Muscle of back (tissue), 13 donors: ENCODE measurements at places on chromosomes 12 and 14.

DNA sequence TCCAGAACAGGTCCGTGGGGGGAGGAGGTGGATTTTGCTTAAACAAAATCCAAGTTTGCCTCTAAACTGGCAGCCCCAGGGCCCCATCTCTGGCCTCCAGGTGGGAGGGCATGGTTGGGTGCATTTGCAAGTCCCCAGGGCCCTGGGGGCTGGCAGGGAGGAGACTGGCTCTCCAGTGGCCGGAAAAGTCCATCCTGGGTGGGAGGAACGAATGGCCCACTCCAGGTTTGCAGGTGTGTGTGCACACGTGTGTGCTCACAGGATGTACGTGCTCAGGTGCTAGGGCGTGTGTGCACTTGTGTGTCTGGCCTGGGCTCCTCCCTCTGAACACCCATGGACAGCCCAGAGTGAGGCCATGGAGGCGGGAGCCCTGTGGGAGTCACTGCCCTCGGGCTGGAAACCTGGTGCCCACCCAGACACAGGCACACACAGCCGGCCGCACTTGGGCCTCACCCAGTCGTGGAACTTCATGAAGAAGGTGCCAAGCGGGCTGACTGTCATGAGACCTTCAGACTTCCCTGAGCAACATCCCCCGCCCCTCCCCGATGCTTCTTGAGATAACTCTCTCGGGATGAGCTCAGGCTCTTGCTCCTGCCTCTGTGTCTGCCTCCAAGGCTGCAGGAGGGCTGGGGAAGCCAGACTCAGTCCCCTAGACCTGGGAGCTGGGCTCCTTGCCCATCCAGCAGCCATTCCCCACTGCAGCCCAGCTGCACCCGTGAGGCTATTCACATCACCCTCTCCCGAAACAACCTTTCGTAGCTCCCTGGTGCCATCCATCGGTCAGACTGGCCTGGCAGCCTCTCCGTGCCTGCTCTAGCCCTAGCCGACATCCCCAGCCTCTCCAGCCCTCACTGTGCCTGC is 9.4 kb downstream of the AHNAK2 start:
- DNase-seq: no peak

- DNase-seq: no peak
These were observed 26.5 kb downstream of the WDHD1 start for GRCh38 chr14:55000381-55000780.

GRCh38 chr12:111435661-111436201 is 30.0 kb downstream of the SH2B3 start:
- no peak for DNase-seq

DNA sequence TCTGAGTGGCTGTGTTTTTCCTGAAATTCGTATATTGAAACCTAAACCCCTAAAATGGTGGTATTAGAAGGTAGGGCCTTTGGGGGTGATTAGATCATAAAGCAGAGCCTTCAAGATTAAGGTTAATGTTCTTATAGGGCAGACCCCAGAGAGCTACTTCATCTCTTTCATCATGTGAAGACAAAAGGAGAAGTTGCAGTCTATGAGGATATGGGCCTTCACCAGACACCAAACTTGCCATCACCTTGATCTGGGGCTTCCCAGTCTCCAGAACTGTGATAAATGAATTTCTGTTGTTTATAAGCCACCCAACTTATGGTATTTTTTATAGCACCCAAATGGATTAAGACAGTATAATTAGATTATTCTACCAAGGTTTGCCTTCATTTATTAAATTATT is 275.0 kb upstream of the ATP2B1 start:
- DNase-seq: no peak

GRCh38 chr12:54765652-54766051 is 88.7 kb upstream of the MUCL1 start:
- no peak for DNase-seq

DNA sequence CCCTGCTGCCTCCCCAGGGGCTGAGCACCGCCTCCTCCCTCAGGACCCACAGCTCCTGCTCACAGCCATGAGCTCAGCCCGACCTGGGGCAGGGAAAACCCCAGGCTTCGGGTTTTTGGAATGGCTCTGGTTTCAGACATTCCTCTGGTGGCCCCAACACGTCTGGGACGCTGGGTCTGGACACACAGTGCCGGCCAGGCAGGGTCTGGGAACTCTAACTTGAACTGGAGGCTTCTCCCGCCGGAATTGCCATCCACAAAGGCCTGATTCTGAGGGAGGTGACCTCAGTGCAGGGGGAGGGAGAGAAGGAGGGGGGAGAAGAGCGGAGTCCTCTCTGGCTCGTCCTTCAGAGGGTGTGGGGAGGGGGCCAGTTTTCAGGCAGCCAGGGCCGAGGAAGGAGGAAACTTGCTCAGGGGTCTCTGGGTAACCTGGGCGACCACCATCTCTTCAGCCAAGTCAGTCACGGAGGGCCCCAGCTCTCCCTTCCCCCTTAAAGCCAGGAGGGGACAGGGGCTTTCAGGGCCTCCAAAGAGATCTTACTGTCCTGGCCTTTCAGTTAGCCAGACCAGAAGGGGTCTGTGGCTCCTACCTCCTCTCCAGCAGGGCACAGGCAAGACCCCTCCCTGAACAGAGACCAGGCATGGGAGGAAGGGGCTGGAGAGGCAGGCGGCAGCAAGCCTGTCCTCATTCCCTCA is 19.4 kb downstream of the NCKAP5L start:
- DNase-seq: peak; percentile 83

GRCh38 chr14:92500491-92500941 is 13.1 kb upstream of the RIN3 start:
- DNase-seq: peak; percentile 54

- DNase-seq: no peak
These were observed 99.9 kb downstream of the NINJ2 start for GRCh38 chr12:563250-563781.

DNA sequence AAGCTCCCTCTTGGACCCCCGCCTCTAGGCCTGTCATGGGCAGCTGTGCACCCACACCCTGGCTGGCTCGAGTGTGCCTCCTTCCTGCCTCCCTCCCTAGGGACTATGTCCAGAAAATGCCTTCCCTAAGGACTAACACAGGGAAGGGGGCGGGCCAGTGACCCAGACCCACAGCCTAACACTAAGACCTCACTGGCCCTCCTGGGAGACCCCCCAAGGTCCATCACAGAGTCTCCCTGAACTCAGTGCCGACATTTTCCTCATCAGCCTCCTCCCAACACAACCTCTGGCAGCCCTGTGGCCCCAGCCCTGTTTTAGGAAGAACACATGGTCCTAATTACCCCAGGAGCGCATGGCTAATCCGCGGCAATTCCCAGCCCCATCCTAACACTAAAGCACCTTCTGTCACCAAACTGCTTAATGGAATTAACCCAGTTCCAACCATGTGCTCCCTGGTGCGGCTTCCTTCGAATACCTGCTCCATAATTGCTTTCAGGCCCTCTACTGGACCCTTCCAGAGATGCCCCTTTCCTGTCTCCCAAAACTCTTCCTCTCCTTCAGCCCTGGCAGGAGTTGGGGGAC is 5.6 kb downstream of the MSI1 start:
- DNase-seq: no peak

GRCh38 chr14:93220509-93220908 is 13.5 kb downstream of the UBR7 start:
- no peak for DNase-seq

GRCh38 chr14:22588526-22589095 is 413 bp downstream of the DAD1 start:
- DNase-seq: no peak

GRCh38 chr12:45464699-45465098 is 248.8 kb downstream of the ANO6 start:
- DNase-seq: no peak

DNA sequence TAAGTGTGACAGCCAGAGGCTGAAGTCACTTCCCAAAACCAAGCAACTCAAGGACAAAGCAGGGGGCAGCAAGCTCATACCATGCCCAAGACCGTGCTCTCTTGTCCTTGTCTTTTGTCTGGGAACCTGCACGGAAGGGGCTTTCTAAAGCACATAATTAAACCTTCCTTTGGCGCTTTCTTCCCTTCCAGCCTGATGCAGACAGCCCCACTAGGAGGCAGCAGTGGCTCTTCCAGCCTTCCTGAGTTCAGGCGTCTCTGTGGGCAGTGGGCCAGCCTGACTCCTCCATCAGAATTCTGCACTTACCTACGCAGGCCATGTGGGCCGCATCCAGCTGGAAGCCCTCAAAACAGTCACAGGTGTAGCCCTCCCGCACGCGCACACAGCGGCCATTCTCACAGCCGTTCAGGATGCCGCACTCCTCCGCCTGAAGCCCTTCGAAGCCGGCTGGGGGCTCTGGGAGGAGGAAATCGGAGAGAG is 7.6 kb downstream of the ISCA2 start:
- peak; percentile 78 for DNase-seq

DNA sequence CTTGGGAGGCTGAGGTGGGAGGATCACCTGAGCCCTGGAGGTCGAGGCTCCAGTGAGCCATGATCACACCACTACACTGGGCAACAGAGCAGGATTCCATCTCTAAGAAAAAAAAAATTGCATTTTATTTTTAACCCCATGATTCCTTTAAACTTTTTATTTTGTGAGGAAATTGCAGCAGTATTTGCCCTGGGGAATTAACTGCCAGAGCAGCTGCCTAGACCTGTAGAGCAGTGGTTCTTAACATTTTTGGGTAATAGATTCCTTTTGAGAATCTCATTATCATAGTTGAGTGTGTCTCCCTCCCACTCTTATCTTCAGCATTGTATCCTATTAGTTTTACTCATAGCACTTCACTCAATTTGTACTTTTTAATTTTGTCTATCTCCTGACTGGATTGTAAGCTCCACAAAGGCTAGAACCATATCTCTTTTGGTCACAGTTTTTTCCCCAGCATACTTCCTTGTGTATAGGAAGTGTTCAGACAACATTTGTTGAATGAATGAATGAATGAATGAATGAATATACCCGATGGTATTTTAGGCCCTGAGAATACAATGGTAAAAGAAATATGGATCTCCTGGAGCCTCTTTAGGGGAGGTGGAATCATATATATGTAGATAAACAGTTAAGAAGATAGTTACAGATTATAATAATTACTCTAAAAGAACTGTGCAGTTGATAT is 40.6 kb downstream of the BRMS1L start:
- DNase-seq: no peak

DNA sequence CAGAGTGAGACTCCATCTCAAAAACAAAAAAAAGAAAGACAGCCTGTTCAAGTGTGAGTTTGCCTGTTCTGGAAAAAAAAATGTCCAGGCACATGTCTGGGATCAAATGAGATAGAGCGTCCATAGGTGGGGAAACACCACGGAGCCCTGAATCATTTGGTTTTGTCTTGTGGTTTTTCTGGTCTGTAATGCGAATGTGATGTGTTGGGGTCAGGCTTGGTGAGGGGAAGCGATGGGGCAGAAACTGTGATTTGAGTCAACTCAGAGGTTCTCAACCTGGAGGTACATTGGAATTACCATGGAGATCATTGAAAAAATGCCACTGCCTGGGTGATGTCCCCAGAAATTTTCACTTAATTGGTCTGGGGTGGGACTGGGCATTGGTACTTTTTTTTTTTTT is 183.9 kb upstream of the PWP1 start:
- DNase-seq: no peak
